ENCODE measurements at places on chromosomes 5 and 9. TPM values are rescaled to one million over a fixed set of nuclear protein-coding genes. Genes with fewer than 3 reads are reported as not detected.

The ELAVL2 gene
- 208 TPM for total RNA-seq

The SPINK13 gene
- not detected for total RNA-seq

The KIF20A gene
- total RNA-seq, result 6.3 TPM

The DCANP1 gene
- not detected for total RNA-seq

The TAF11L3 gene
- total RNA-seq, result not detected

The LECT2 gene
- total RNA-seq, result not detected

The C5orf58 gene
- total RNA-seq, result not detected

The FIBCD1 gene
- total RNA-seq, result 1.3 TPM

The SHC3 gene
- total RNA-seq, result 68.9 TPM

The INSL4 gene
- total RNA-seq, result not detected

The ZNF454 gene
- 25.4 TPM for total RNA-seq

The RORB gene
- 55.7 TPM for total RNA-seq

The PDCD1LG2 gene
- 0.63 TPM for total RNA-seq

The THBS4 gene
- 3.4 TPM for total RNA-seq

The ZCCHC7 gene
- total RNA-seq, result 32.6 TPM

The NTRK2 gene
- total RNA-seq, result 203 TPM

The ELOVL7 gene
- total RNA-seq, result 4.1 TPM

The EGR1 gene
- total RNA-seq, result 0.94 TPM

The CLIC3 gene
- total RNA-seq, result not detected

The TEX48 gene
- not detected for total RNA-seq

The IL5 gene
- not detected for total RNA-seq

The TAF11L4 gene
- not detected for total RNA-seq

The ITGA1 gene
- total RNA-seq, result 8.1 TPM

The CDH6 gene
- total RNA-seq, result 52.0 TPM

The ANKDD1B gene
- total RNA-seq, result 1.3 TPM

The SLCO6A1 gene
- total RNA-seq, result 0.31 TPM

The PRLR gene
- total RNA-seq, result 3.8 TPM

The C5orf52 gene
- total RNA-seq, result not detected

The CCL27 gene
- not detected for total RNA-seq

The ACER2 gene
- total RNA-seq, result 9.1 TPM

The TLX3 gene
- total RNA-seq, result not detected

The PARP8 gene
- 61.3 TPM for total RNA-seq

The POLR3G gene
- total RNA-seq, result 3.4 TPM

The PTPN3 gene
- 6.3 TPM for total RNA-seq

The ZFP2 gene
- total RNA-seq, result 10.3 TPM

The TMEM232 gene
- 24.1 TPM for total RNA-seq

The NRG2 gene
- total RNA-seq, result 8.1 TPM

The CAPSL gene
- total RNA-seq, result not detected

The IFNK gene
- not detected for total RNA-seq

The LCN10 gene
- not detected for total RNA-seq

The FBN2 gene
- 8.8 TPM for total RNA-seq

The ENTREP1 gene
- total RNA-seq, result 4.1 TPM

The KCNV2 gene
- total RNA-seq, result not detected

The SQSTM1 gene
- total RNA-seq, result 58.8 TPM

The IFNA2 gene
- not detected for total RNA-seq

The TMOD1 gene
- total RNA-seq, result 42.6 TPM

The CACNA1B gene
- total RNA-seq, result 62.0 TPM

The MYMK gene
- total RNA-seq, result not detected

The N4BP3 gene
- 9.7 TPM for total RNA-seq

The TMEM161B gene
- total RNA-seq, result 66.7 TPM

The ADAM19 gene
- 16.6 TPM for total RNA-seq

The RNF183 gene
- not detected for total RNA-seq

The PRR7 gene
- 11.9 TPM for total RNA-seq

The BAAT gene
- 0.31 TPM for total RNA-seq

The C9orf153 gene
- 1.3 TPM for total RNA-seq

The ASTN2 gene
- 31.6 TPM for total RNA-seq

The NINJ1 gene
- 7.8 TPM for total RNA-seq

Measured in parietal lobe (tissue), 2 donors.